CD4-positive, alpha-beta T cell treated with Interleukin-1 beta for 1 hour (primary cell): ENCODE measurements at places on chromosomes 16 and 17.

GRCh38 chr17:15266325-15267125, 1.4 kb upstream of the PMP22 start:
- no peak for DNase-seq

DNA sequence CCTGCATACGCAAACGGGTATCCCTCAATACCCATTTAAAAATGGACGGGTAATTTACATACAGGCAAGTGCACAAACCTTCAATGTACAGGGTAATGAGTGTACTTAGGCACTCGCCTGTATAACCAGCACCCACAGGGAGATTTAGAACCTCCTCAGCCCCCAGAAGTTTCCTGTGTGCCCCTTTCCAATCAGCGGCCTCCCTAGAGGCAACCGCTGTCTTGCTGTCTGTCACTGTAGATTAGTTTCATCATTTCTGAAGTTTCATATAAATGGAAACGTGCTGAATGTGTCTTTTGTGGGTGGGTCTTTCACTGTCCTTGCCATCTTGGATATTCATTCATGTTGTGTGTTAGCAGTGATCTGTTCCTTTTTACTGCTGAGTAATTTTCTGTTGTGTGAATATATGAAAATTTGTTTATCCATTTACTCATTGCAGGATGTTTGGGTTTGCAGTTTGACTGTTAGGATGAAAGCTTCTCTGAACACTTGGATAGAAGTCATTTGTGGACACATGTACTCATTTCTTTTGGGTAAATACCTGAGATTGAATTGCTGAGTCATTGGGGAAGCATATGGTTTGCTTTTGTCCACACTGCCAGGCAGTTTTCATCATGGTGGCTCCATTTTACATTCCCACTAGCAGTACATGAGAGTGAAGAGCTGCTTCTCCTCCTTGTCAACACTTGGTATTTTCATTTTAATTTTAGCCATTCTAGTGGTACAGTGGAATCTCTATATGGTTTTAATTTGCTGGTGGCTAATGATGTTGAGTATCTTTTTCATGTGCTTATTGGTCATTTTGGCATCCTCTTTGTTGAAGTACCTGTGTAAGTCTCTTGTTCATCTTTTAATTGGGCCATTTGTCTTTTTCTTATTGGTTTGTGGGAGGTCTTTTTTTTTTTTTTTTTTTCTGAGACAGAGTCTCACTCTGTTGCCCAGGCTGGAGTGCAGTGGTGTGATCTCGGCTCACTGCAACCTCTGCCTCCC, 2.1 kb upstream of the ADCY7 start:
- DNase-seq, result no peak

DNA sequence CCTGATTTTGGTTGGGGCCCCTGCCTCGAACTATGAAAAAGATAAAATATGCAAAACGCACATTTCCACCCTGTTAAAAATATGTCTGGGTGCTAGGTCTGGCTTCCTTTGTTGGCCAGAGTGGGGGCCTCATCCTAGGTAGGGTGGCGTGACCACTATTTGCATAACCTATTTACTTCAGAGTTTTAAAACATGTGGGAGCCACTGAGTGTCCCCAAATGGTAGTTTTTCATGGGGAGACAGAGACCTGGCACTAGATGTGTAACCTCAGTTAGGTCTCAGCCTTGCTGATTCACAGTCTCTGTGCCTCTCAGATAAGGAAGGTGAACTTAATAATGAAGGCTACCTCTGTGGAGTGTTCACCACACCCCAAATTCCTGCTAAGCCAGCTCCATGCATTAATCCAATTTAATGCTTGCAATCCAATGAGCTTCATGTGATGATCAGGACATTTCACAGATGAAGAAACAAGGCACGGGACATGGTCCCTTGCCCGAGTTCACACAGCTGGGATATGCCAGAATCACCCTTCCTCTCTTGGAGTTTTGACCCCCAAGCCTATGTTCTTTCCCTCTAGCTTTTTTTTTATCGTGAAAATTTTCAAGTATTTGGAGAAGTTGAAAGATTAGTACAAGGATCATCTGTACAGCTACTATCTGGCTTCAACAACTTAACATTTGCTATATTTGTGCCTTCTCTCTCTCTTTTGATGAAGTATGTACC, 103.4 kb downstream of the IRF8 start:
- no peak for DNase-seq

DNA sequence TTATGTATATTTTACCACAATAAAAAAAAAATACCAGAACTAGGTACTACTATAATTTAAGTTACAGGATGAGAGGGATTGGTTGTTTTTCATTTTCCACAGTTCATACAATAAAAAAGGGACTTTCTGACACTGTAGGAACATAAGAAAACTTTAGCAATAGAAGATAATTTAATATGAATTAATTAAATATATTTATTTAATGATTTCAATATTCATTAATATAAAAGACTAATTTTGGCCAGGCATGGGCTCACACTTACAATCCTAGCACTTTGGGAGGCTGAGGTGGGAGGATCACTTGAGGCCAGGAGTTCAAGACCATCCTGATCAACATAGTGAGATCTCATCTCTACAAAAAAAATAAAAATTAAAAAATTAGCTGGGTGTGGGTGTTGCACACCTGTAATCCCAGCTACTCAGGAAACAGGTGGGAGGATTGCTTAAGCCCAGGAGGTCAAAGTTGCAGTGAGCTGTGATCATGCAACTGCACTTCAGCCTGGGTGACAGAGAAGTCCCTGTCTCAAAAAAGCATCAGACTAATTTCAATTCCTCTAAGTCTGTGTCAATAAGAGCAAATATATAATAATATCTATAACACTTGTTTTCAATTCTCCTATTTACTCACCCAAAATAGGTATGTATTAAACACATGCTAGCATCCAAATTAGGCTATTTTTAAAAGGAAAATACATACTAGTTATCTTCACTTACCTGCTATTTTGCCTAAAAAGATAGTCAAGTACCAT, 79.6 kb downstream of the BRIP1 start:
- DNase-seq, result no peak

DNA sequence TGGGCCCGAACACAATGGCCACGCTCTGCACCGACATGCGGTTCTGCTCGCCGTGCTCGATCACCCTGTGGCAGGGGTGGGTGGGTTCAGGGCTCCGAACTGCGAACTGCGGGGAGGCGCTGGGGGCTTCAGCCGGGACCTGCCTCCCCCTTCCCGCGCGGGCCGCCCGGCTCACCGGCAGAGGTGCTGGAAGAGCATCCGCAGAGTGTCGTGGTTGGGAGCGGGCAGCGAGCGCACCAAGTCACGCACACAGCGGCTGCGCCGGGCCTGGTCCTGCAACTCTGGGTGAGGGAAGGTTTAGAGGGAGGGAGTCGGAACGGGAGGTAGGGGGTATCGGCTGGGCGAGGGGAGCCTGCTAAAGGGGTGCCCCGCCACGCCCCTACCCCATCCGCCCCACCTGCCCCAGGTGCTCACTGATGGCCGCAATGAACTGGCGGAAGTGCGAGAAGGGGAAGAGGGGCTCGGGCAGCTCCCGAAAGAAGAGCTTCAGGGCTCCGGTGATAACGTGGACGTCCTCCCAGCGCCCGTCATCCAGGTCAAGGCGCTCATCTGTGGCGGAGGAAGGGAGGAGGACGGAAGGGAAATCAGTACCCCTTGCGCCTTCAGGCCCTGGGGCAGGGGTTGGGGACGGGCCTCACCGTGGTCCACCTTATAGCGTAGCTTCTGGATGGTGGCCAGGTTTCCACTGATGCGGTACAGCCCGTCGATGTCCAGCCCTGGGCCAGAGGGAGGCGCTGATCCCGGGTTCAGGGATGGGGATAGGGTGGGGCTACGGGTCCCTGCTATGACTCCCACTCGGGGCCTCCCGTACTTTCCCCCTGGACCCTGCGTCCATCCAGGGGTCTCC, 36.9 kb downstream of the ARHGAP27 start:
- DNase-seq, result no peak

- DNase-seq, result no peak
Observed at GRCh38 chr17:35698800-35699199, 32.6 kb upstream of the RASL10B start.

GRCh38 chr17:15180121-15180561, 85.0 kb downstream of the PMP22 start:
- no peak for DNase-seq

DNA sequence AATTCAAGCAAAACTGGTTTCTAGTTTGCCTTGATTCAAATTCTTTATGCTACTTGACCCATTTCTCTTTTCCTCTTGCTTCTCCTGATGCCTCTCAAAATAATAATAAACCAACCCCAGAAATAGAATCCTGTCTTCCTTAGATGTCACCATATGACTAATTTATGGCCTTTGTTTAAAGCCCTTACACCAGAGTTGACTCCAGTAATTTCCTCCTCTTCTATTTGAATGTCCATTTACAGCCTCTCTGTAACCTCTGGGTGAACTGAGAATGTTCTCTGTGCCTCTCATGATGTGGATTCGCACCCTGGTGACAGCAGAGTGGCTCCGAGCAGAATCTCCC, 31.5 kb downstream of the ZFHX3 start:
- no peak for DNase-seq

- no peak for DNase-seq
Observed at GRCh38 chr17:49834118-49834743, 13.6 kb downstream of the TAC4 start.

DNA sequence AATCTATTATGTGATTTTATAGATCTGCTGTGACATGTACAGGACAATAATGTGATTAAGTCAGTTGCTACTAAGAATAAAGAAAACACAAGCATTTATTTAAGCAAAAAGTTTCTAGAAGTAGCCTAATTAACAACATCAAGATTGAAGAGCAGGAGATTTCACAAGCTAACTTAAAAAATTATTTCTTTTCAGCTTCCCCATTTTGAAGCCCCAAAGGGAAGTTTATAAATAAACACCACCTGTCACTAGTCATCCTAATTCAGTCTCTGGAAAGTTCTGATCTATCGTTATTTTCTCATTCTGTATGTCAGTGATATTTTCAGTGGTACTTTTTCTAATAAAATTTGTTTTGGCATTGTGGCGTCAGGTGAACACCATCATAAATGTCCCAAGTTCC, 8.3 kb downstream of the CAPNS2 start:
- no peak for DNase-seq

GRCh38 chr16:73106329-73107034, 58.6 kb upstream of the ZFHX3 start:
- DNase-seq, result no peak

GRCh38 chr16:50457979-50458491, 89.2 kb upstream of the BRD7 start:
- no peak for DNase-seq

DNA sequence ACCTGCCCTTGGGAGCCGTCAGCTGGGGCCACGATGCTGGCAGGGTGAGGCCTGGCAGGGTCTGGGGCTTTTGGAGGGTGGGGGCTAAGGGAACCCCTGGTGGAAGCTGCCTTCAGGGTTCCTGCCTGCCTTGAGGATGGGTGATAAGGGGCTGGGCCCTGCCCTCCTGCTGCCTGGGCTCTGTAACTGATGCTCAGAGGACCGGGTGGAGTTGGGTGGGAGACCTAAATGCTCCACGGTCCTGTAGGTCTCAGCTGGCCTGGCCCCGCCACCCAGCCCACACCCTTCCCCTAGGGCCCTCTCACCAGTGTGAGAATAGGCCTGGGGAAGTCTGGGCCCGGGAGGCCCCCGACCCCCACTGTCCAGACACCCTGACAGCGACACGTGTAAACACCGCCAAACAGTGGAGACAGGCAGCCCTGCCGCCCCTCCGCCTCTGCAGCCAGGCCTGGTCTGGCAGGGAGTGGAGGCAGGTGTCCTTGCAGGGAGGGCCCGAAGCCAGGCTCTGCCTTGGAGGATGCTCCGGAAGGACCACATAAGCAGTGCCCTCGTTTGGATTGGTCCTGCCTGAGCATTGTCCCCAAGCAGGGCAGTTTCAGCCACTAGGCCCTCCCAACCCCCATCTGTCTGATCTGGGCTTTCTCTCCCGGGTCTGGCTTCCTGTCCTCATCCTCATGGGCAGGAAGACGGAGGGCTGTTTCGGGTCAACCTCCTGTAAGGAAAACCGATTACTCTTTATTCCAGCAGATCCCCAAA, 6.5 kb upstream of the BAHCC1 start:
- DNase-seq, result no peak

DNA sequence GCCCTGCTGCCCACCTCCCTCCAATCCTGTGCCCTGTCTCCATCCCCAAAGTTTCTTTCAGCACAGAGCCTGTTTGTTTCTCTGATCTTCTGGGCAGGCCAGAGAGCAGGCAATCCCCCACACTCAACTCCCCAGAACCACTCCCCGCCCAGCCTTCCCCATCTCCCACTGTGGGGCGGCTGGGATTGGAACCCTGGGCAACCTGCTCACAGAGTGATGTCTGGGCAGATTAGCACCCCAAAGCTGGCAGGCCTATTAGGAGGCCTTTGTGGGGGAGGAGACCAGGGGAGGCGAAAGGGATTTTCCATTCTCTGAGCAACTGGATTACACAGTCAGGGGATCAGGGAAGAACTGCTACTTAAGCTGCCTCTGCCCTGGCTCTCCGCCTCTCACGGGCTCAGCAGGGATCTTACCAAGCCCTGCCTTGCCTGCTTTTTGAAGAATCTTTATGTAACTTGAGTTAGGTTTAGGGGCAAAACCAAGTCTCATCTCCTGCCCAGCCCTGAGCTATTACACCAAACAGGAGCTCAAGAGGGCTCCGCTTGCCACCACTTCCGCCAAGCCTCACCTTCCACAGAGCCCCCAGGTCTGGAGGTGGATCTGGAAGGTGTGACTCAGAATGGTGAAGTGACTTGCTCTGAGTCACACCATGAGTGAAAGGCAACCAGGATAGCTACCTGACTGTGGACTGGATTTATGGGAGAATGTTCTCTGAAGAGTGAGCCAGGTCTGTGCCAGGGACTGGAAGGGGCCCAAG, 16.0 kb upstream of the LHX1 start:
- no peak for DNase-seq

DNA sequence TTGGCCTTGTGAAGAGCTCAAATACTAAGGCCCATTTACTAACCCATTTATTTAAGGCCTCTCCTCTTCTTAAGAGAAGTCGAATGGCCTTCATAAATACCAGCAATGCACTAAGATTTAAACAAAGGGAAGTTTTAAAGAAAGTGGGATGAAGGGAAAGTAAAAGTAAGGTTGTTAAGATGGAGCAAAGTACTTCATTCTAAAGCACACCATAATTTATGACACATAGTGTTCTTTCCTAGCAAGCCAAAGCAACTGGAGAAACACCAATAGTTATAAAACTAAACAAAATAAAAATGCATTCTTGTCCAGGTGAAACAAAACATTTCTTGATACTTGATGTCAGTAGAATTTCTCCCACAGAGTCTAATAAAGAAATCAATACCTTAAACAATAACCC, 27.9 kb downstream of the CDH11 start:
- no peak for DNase-seq

DNA sequence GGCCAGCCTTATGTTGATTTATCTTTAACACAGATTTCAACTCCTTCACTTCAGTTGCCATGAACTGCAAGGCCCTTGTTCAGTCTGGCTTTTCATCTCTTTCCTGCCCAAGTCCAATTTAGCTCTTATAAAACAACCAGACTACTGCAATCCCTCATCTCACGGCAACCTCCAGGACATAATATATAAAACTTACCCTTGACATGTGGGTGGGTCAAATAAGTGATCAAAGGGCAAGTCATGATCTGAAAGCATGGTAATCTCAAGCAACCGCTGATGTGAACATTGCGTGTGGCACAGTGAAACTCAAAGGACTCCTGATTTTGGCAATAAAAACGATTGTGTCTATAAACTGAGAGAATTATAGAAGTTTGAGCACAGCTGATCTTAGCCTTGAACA, 364.6 kb downstream of the CDH13 start:
- no peak for DNase-seq

- no peak for DNase-seq
Observed at GRCh38 chr16:71917900-71918299, 22.6 kb downstream of the IST1 start.

- no peak for DNase-seq
Observed at GRCh38 chr16:50616386-50616785, 64.7 kb downstream of the SNX20 start.
